ENCODE measurements at places on chromosomes 6 and 20.
A peak's percentile ranks its signal among the peaks of the same experiment; 100 is the strongest.

DNA sequence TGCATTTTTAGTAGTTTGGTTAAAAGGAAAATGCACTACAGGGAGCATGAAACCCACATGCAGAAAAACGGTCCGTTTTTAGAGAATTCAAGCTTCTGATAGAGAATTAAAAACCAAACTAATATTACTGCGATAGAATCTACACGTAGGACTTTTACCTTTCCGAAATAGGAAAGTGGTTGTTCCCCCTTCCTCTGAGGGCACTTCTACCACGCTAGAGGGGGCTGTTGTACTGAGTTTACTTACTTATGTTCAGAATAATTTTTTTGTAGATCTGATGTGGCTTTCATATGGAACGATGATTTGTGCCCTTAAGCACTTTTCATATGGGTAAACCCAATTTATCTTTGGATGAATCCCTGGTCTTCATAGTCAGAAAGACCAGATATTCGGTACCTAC is 264.3 kb upstream of the PLN start:
- DNase-seq: peak; percentile 4

- no peak for DNase-seq
Measured at GRCh38 chr6:70079241-70079640, 212.9 kb downstream of the COL19A1 start.

DNA sequence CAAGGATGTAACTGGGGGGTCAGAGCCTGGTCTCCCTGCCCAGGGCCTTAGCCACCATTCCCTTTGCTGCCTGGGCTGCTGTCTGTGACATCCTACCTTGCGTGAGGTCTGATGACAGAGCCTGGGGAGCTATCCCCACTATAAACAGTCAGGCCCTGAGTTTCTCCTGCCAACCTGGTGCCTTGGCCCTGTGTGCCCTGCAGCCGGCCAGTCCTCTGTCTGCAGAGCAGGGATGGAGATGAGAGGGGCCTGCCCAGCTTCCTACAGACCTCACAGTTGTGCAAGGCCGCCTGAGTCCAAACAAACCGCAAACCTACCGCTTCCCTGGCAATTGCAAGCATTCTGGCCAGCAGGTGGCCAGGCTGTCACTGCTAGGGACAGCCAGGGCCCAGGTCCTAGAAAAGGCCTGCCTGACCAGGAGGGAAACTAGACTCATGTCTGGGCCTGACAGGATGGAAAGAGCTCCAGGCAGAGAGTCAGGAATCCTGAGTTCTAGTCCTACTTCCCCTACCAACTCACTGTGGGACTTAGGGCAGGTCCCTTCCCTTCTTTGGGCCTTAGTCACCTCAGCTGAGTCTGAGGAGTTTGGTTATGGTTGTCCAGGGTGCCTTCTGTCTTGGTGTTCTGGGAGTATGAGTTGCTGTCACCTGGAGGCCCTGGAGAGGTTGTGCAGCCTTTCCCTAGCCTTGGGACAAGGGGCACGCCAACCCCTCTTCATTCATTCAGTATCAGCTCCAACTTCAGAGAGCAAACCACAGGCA is 86.2 kb downstream of the VEGFA start:
- no peak for DNase-seq

DNA sequence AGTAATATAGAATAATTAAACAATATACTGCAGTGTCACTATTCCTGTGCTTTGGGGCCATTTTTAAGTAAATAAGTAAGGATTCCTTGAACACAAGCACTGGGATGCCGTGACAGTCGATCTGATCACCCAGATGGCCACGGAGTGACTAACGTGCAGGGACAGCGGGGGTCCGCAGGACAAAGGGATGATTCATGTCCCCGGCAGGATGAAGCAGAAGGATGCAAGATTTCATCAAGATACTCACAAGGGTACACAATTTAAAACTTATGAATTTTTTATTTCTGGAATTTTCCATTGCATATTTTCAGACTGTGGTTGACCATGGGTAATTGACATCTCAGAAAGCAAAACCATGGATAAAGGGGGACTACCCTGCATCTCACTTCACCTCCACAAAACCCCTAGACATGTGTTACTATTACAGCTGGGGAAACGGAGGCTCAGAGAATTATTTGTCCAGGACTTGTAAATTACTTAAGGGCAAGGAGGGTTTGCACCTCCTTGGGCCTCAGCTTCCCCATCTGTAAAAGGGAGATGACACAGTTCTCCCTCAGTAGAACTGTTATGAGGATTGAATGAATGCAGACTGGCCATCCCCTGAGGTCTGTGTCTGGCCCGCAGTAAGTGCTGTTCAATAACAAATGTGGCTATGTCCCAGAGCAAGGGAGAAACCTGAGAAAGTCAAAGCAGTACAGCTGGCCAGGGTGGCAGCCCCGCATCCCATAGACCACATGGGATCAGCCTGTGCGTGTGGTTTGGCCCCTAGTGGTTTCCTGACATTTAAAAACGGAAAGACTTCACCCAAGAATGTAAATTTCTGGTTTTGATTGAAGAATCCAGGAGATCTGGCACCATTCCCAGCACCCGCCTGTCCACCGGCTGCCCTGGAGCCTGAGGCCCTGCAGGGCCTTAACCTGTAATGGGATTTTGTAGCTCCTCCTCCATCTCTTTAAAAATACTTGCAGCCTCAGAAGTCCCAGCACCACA is 235.5 kb downstream of the BMP7 start:
- no peak for DNase-seq

DNA sequence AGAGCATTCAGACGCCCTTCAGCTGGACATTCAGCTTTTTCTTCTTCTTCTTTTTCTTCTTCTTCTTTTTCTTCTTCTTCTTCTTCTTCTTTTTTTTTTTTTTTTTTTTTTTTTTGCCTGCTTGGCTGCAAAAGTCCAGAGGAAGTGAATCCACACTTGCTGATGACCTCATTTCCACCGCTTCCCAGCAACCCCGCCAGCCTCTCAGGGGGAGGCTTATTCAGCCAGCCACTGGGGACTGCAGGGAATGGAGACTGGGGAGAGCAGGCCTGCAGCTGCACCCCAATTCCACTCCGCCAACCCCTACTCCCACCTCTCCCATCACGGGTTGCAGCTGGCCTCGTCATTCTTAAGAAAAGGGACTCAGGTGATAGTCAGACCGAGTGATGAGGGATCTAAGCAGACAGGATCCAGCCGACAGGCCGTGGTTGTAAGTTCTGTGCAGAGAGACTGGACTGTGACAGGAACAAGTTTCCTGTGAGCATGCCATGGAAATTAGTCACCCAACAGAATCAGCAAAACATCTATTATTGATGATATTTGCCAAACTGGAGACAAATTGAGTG is 59.0 kb upstream of the QKI start:
- no peak for DNase-seq

GRCh38 chr6:63888416-63888815 is 252.8 kb downstream of the PHF3 start:
- DNase-seq: no peak

DNA sequence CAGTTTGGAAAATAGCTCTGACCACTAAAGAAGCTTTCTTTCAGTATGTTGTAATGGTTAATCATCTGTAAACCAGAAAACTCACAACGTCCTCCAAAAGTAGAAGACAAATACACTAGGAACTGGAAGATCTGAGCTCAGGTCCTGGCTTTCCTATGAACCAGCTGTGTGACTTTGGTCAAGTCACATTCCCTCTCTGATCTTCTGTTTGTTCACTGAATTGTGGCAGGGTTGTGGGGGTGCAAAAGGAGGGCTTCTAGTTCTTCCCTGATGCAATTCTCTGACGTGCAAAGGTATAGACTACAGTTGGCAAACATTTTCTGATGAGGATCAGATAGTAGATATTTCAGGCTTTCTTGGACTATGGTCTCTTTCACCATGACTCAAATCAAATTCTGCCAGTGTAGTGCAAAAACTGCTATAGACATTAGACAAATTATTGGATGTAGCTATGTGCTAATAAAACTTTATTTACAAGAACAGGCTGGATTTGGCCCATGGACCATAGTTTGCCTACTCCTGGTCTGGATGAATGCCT is 44.9 kb downstream of the ATXN1 start:
- DNase-seq: no peak

GRCh38 chr6:95280686-95281273 is 296.6 kb upstream of the MANEA start:
- DNase-seq: no peak

DNA sequence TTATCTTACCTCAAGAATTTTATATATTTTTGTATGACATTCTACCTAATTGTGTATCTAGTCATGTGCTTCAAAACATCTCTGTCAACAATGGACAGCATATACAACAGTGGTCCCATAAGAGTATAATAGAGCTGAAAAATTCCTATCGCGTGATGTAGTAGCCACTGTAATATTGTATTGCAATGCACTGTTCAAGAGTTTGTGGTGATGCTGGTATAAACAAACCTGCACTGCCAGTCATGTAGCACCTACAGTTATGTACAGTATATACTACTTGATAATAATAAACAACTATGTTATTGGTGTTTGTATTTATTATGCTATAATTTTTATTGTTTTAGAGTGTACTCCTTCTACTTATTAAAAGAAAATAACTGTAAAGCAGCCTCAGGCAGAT is 672.7 kb downstream of the CD109 start:
- no peak for DNase-seq

GRCh38 chr6:67802771-67803170 is 832.3 kb upstream of the ADGRB3 start:
- no peak for DNase-seq

DNA sequence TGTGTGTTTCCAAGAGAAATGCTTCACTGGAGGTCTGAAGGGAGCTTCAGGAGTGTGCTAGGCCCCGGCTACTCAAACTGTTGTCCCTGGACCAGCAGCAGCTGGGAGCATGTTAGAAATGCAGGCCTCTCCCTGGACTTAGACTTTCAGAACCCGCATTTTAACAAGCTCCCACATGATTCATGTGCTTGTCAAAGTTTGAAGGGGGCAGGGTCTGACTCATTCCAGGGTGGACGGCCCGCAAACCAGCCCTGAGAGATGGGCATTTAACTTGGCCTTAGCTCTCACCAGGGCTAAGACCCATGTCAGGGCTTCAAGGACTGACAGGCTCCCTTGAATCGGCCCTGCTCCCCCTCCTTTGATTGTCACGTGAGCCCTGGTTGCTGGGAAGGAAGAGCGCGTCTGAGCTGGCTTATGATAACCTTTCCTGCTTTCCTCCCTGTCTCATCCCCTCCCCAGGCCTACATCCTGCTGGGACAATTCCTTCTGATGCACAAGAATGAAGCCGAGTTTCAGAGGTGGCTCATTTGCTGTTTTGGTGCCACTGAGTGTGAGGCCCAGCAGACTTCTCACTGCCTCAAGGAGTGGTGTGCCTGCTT is 35.5 kb downstream of the BANF2 start:
- no peak for DNase-seq

DNA sequence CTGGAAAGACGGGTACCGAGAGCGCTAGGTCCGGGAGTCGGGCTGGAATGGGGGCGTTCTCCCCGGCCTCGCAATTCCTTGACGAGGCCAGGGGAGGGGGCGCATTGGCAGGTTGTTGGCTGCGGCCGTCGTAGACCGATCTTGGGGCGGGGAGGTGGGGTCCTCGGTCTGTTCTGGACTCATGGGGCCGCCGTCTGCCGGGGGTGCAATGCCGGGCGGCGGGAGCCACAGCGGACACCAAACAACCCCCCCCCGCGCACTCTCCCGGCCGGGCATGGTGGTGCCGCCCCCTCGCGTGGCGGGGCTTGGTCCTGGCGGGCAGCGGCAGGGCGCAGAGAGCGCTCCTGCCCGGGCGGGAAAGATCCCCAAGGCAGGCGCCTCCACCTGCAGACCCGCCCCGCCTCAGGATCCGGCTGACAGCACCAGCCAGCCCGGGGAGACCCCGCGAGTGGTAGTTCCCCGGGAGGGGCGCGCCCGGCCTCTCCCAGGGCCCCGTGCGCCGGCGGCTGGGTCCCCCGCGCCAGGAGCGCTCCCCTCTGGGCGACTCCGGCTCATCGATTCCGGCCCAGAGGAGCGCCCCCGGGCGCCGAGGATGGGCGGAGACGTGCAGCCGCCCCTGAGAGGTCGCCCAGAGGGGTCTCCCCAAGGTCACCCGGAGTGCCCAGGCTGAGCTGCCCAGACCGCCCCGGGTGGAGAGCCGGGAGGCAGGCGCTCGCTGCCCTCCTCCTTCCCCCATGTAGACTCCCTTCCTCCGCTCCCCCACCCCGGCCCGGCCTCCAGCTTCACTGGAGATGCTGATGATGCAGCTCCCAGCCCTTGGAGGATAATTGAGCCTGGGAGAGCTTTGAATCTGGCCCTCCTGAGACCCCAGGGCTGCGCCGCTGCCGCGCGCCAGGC is 709 bp downstream of the PPP1R16B start:
- DNase-seq: peak; percentile 31

DNA sequence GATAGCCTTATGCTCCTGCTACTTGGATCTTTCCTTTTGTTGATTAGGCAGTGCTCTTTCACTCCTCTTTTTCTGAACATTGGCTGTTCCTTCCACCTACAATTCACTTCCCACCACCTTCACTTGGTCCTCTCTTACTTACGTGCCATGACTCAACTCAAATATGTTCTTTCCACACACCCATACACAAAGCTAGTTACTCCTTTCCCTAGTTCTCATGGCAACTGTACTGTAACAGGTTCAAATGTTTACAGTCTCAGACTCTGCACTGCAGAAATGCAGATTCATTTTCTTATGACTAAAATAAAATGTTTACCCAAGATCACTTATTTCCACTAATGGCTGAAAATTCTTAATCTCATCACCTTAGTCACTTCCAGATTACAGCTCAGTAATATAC is 174.0 kb upstream of the TSHZ2 start:
- DNase-seq: no peak

- DNase-seq: no peak
Measured at GRCh38 chr20:2626853-2627541, 25.4 kb upstream of the NOP56 start.

DNA sequence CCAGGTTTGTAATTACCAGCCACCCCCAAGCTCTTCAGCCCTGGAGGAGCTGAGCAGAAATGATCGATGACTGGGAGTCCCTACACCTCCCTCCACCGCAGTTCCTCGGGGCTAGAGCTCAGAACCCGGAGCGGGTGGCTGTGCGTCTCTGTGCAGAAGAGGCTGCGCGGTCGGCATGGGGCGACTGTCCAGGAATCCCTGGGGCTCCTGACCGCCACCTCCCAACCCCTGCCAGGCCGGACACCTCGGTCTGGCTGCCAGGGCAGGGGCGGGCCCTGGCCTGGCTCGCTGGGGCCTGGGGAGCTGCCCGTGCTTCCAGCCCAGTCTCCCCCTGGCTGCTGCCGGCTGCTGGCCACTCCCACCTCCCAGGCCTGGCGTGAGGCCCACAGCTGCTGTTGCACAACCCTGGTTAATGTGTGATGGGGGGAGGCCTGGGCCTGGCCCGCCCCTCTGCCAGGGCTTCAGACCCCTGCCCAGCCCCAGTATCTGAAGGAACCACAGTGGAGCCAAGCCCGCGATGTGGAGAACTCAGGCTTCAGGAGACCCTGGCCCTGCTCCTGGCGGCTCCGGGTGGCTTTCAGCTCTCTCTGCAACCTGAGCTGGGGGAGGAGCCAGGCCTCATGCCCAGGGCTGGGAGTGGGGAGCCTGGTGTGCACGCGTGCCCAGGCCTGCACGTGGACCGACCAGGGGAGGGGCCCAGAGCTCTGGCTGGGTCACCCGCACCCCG is 1.2 kb downstream of the SLC2A4RG start:
- no peak for DNase-seq

GRCh38 chr6:111201244-111201554 is 113.9 kb downstream of the SLC16A10 start:
- DNase-seq: no peak

GRCh38 chr6:157996201-157996712 is 14.6 kb downstream of the SYNJ2 start:
- DNase-seq: no peak

All from stimulated activated CD8-positive, alpha-beta memory T cell treated with anti-CD3 and anti-CD28 coated beads, Interleukin-2, amount 100 ng/mL, for 48 hours (primary cell).